GM23248 (cell line): ENCODE measurements at places on chromosomes 11 and 22.

DNA sequence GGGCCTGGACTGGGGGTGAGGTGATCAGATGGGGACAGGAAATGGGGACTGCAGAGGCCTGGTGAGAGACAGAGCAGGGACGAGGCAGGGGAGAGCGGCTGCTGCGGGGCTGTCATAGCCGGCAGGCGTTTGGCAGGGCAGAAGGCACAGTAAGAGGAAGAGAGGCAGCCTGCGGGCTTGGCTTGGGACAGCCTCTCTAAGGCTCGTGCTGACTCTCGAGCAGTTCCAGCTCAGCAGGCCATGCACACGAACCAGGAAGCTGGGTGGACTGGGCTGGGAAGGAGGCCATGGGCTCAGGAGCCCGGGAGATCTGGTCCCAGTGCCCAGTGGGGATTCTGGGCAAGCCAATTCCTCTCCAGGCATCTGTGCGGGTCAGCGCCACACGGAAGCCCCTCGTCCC lies 19.6 kb upstream of the EIF3D start:
- DNase-seq = no peak

- DNase-seq = no peak
Measured at GRCh38 chr11:115389790-115390189, 114.4 kb downstream of the CADM1 start.

DNA sequence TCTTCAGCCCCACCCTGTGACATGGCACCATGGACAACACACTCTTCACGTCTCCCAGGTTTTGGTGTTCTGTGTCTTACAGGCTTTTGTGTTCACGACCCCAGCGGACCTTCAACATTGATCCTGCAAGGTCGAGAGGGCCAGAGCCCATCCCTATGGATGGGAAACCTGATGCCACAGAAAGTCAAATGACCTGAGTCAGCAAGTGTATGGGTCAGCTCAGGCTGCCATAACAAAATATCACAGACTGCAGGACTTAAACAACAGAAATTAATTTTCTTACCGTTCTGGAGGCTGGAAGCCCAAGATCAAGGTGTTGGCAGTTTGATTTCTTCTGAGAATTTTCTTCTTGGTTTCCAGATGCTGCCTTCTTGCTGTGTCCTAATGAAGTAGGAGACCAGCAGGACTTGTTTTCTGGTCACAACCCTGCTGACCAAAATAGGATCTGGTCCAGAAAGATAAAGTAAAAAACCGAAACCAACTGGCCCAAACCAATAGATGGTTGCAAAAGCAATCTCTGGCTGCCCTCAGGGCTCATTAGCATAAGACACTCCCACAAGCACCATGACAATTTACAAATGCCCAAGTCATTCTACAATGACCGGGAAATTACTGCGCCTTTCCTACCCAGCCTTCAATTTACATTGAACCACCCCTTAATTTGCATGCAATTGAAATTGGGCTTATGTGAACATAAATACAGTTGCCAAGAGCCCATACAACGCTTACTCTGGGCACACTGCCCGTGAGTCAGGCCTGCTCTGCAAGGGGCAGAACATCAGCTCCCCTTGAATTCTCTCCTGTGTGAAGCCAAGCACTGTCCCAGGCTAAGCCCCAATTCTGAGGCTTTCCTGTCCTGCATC lies 113.9 kb downstream of the RPS6KA4 start:
- DNase-seq = no peak

DNA sequence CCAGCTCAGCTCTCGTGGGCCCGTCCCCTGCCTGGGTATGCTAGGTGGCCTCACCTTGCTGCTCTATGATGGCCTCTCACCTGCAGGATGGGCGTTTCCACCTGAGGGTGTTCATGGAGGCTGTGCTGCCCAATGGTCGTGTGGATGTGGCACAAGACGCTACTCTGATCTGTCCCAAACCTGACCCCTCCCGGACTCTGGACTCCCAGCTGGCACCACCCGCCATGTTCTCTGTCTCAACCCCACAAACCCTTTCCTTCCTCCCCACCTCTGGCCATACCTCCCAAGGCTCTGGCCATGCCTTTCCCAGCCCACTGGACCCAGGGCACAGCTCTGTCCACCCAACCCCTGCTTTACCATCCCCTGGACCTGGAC lies 2.1 kb downstream of the ZP1 start:
- DNase-seq = no peak

DNA sequence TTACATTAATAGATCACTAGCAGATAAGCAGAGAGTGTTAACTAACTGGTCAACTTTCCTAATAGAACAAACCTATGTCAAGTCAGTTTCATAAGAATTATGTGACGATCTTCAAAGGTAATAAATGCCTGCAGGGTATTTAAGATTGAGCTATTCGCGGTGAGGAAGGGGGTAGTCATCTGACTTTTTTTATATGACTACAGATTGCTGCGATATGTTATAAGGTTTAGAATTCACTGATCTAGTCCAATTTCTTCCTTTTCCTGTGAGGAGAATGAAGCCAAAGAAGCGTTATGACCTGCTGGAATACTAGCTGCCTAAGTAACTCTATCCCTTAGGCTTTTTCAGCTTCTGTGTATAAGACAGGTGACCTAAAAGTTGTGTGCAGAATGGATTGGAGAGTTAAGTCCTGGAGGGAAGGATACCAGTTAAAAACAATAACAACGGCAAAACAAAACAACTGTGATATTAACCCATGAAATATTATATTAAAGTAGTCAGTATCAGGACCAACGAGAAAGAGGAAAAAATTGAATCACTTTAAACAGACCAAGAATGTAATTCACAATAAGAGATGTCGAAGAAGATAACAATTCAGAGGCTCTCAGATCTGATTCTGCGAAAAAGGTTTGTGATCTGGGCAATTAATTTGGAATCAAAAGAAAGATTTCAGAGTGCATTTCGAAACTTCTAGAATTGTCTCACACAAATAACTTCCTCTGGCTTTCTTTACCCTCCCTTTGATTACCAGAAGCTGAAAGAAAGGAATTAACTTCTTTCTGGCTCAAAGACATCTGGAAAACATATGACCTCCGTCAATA lies 630 bp downstream of the CASP4 start:
- DNase-seq = peak; percentile 33
